HCEC 1CT (cell line): ENCODE measurements at places on chromosomes 12 and 14.

GRCh38 chr12:4856596-4856995 is 53.1 kb upstream of the KCNA1 start:
- DNase-seq: no peak

- DNase-seq: no peak
Measured at GRCh38 chr14:88786715-88787114, 6.0 kb downstream of the EML5 start.

DNA sequence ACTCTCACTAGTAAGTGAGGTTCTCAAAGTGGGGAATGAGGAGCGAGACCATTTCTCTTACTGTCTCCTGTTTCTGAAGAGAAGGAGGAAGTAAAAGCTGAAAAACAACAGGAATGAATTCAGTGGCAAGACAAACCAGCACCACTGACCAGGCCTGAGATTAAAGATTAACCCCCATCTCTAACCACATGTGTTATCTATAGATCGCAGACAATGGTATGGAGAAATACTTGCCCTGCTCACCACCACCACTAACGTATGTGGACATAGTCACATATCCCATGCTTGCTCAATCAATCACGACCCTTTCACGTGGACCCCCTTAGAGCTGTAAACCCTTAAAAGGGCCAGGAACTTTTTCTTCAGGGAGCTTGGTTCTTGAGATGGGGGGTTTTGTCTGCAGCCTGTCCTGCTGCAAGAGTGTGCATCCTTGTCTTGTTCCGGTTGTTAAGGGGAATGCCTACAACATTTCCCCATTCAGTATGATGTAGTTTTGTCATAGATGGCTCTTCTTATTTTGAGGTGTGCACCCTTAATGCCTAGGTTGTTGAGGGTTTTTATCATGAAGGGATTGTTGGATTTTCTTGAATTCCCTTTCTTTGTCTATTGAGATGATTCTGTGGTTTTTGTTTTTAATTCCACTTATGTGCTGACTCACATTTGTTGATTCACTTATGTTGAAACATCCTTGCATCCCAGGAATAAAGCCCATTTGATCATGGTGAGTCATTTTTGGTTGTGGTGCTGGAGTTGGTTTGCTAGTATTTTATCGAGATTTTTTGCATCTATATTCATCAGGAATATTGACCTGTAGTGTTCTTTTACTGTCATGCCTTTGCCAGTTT is 698.8 kb upstream of the LMO3 start:
- peak; percentile 10 for DNase-seq

- peak; percentile 85 for DNase-seq
Measured at GRCh38 chr14:78631551-78631950, 461.4 kb downstream of the NRXN3 start.

DNA sequence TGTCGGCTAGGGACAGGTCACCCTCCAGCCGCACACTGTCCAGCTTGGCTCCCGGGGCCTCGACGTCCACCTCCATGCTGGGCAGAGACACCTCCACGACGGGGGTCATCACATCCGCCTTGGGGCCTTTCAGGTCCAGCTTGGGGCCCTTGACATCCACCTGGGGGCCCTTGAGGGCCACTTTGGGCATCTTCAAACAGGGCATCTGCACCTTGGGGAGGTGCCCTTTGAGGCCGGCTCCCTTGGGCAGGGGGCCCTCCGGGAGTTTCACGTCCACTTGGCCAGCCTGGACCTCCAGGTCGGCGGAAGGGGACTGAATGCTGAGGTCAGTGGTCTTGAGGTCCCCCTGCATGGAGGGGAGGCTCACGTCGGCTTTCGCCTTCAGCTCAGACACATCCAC is 17.9 kb downstream of the PLD4 start:
- DNase-seq: no peak
